ENCODE measurements at places on chromosomes 3 and 15.

DNA sequence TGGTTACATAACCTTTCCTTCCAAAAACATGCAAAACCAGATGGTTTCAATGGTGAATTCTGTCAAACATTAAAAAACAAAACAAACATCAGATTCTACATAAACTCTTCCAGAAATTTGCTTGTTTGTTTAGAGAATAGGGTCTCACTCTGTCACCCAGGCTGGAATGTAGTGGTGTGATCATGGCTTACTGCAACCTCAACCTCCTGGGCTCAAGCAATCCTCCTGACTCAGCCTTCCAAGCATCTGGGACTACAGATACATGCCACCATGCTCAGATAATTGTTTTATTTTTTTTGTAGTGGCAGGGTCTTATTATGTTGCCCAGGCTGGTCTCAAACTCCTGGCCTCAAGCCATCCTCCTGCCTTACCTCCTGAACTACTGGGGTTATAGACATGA lies 36.1 kb downstream of the FBXL2 start:
- DNase-seq = no peak

- no peak for DNase-seq
These were observed 19.5 kb downstream of the SNUPN start for GRCh38 chr15:75606026-75606425.

DNA sequence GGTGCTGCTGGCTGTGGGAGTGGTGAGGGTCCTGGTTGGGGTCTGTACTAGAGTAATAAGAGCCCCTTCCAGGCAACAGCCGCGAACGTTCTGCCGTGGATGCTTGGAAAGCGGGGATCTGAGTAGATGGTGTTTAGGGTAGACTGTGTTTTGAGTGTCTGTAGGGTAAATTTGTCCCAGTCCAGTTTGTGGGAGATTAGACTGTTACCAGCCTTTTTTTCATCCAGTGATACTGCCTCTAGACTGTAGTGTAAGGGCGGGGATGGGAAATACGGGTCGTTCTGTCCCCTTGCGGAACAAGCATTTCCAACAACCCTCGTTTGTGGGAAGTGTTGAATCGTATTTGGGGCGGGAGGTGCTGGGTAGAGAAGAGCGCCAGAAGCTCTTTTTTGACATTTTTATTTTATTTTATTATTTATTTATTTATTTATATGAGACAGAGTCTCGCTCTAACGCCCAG lies 424 bp downstream of the HAUS2 start:
- no peak for DNase-seq

GRCh38 chr3:40524222-40524567 lies 565 bp upstream of the ZNF621 start:
- DNase-seq = no peak

DNA sequence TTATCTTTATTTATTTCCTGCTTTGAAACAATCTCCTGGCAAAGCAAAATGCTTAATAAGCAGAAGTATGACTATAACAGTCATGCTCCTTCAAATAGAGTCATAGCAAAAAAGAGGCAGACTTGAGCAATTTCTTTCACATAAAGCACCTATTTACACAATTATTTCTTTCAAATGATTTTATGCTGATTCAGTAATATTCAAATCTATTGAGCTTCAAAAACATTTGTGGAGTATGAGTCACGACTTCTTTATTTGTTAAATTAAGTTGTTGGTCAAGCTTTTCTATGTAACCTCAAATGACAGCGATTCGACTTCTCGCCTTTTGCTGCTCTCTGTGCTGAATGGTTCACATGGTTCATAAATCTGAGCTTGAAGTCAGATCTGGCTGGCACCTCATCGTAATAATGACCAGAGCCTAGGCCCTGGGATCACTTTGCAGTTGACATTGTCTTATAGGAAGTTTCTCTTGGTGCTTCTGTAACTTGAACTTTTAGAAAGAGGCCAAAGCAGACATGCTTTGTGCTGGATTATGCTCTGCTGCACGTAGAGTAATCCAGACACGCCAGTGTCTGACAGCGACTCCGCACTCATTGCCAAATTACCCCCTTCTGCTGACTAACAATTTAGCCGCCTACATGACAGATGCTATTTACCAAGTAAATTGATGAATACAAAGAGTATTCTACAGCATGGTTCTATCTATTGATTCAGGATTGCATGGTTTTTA lies 139.0 kb downstream of the MCTP2 start:
- DNase-seq = no peak

DNA sequence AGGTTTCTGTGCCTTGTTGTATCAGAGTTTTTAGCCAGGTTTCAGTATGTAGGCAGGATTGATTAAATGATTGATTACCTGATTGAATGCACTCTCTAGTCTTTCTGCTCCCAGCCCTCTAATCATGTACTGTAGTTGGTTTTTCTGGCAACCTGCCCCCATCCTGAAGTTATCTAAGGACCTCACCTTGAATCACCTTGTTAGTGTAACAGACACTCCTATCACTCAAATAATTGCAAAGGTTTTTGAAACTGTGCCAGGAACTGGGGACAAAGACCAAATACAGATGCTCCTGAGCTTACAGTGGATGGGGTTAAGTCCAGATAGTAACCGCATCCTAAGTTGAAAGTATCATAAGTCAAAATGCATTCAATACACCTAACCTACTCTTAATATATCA lies 141.5 kb upstream of the EIF1B start:
- DNase-seq = no peak

GRCh38 chr3:141853629-141854168 lies 22.7 kb upstream of the ATP1B3 start:
- DNase-seq = no peak

DNA sequence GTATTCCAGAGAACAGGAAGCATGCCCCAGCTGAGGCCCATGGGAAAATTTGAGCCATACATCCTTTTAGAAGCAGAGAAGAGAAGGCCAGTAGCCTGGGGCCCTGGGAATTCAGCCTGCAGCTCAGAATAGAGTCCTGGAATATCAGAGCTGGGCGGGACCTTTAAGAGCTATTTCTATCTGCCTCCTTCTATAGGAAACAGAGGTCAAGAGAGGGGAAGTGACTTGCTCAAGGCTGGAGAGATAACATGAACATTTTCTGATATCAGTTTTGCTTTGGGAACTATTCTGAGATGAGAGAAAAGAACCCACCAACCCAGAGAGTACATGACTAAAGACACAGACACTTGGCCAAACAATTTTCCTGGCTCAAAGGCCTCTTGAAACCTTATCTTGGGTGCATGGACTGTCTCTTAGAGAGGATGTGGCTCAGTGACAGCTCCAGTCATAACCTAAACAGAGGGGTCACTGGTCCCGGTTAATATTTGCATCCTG lies 26.0 kb downstream of the MASP1 start:
- no peak for DNase-seq

GRCh38 chr3:71210257-71211007 lies 373.1 kb downstream of the FOXP1 start:
- DNase-seq = no peak

DNA sequence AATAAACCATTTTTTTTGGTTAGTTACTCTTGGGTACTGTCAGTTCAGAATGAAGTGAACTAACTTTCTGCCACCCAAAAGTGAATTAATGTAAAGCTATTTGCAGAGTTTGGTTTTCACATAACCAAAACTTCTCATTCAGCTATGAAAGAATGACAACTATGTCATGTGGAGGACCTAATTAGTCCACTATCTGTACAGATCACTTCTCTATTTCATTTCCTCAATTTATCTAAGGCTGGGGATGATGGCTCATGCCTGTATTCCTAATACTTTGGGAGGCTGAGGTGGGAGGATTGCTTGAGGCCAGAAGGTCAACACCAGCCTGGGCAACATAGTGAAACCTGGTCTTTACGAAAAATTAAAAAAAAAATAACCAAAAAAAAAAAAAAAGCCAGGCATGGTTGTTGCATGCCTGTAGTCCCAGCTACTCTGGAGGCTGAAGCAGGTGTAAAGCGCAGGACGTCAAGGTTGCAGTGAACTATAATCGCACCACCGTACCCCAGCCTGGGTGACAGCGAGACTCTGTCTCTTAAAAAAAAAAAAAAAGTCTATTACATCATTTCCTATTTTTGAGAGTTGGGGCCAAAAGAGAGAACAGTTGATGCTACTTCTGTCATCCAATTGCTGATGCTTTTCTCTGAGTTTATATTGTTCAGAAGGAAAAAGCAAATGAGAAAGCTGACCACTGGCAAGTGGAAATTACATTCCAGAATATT lies 8.7 kb downstream of the HYPK start:
- no peak for DNase-seq

DNA sequence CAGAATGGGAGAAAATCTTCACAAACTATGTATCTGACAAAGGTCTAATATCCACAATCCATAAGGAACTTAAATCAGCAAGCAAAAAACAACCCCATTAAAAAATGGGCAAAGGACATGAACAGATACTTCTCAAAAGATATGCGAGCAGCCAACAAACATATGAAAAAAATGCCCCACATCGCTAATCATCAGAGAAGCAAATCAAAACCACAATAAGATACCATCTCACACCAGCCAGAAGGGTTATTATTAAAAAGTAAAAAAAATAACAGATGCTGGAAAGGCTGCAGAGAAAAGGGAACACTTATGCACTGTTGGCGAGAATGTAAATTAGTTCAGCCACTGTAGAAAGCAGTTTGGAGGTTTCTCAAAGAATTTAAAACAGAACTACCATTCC lies 80.2 kb upstream of the ATP11B start:
- no peak for DNase-seq

GRCh38 chr3:88219138-88219792 lies 69.5 kb downstream of the C3orf38 start:
- DNase-seq = no peak

DNA sequence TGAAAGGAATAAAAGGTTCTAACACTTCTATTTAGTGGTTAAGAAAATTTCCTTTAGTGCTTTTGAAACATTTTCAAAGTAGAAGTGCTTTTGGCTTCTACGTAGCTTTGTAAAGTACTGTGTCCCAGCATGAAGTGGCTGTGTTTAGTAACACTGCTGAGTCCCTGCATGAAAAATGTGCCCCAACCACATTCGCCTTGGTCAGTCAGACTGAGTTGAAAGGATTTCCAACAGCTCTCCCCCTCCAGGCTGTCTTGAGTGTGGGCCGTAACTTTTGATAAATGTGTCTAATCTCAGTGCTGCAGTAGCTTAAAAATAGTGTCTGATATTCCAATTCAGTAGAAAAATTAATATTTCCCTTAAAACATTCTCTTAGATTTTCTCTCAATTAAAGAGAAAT lies 115.0 kb downstream of the NR1D2 start:
- no peak for DNase-seq

- no peak for DNase-seq
These were observed 9.0 kb downstream of the HCLS1 start for GRCh38 chr3:121651684-121652083.

GRCh38 chr15:40243126-40243810 lies 4.4 kb downstream of the PAK6 start:
- DNase-seq = no peak

DNA sequence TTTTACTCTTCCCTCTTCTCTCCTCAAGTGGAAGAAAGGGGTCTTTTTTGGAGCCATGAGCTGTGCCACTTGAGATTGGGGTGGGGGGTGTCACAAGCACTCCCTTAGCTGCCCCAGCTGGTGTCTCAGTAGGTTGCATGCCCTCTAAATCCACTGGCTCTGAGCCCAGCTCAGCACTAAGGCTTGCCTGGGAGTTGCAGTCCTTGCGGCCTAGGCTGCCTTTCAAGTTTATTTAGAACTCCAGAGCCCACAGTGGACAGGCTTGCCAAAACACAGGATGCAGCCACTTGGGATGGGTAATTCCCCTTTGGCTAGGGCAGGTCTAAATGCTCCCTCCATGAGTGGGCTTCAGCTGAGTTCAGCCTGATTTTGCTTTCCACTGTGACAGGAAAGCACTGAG lies 24.7 kb downstream of the C3orf20 start:
- no peak for DNase-seq

DNA sequence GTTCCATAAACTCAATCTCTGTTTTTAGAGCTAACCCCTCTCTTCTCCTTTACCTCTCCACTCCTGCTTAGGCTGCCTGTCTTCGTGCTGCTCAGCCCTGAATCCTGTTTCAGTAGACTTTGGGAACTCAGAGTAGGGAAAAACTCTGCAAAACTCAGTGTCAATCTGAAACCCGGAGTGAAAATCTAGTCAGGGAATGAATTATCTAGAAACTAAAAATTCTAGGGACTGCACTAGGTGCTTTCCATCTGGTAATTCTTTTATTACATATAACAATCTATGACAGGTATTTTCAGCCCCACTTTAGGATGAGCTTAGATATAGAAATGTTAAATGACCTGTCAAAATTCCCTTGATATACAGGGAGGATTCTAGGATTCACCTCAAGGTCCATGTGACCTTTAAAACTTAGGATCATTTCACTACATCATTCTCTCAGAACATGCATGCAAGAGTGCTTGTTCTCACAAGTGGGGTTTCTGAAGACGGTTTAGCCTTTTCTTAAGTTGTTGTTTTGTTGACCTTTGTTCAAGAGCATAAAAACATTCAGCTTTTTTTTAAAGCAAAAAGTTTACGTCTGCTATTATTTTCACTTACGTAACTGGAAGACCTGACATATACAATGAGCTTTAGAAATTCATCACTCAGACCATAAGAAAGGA lies 108.2 kb upstream of the MBNL1 start:
- no peak for DNase-seq

DNA sequence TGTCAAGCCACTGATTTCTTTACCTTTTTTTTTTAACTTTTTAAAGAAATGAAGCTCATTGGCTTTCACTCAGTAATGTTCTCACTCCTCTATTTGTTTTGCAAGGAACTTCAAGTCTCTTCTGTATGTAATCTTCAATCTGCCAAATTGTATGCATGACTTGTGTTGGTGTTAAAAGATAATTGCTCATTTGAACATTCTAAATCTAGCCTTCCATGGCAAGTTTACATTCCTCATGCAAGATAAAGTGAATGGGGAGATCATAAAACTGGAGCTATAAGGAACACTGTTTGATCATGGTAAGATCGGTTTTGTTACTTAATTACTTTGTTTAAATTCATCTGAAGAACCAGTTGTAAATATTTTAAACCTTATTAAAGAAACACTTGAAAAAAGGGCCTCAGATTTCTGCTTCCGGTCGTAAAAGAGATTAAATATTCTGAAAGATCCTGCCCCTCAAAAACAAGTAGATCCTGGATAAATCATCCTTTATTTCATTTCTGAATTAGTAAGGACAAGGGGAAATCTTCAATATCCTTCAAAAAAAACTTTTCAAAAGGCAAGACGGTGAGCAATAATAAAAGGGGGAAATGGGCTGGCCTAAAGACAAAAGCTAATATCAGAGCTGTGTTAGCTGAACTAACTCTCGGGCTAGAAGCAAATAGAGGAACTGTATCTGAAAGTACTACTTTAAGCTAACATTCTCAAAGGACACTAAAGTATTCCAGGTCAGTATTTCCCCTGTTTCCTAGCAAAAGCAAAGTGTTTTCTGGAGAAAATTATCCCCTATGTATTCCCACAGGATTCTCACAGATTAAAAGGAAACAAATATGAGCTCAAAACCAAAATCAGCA lies 107.0 kb upstream of the ATP11B start:
- no peak for DNase-seq

Measured in stimulated activated CD4-positive, alpha-beta T cell treated with anti-CD3 and anti-CD28 coated beads, Interleukin-15, amount 100 ng/mL, for 1 hour (primary cell).